ENCODE measurements at places on chromosomes 1 and 21.

DNA sequence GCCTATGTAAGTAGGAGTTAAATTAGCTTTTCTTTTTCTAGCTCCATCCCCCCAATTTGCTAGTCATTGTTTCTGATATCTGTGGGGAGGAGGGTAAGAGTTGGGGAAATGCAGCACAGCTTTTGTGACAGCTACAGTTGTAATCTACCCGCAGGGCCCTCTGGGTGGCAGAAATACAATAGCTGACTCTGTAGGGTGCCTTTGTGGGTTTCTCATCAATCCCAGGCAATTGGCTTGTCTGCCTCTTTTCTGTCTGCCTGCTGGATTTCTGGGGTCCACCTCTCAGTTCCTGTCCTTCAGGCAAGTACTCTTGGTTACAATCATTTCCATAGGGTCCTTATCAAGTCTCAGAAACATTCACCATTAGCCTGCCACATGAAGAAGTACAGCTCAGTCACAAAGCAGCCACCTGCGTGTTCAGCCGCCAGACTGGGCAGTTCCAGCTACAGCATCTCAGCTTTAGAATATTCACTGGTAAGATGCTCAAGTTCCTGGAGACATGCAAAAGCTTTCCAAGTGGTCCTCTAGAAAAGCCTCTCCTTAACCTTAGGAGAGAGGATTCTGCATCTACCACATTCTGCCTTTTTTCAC lies 19.2 kb upstream of the SLC44A5 start:
- DNase-seq = no peak

- DNase-seq = no peak
Measured at GRCh38 chr1:109252893-109253802, 3.8 kb downstream of the CELSR2 start.

GRCh38 chr1:64572222-64572900 lies 102.4 kb downstream of the CACHD1 start:
- no peak for DNase-seq

GRCh38 chr1:245121523-245121922 lies 33.3 kb upstream of the KIF26B start:
- no peak for DNase-seq

GRCh38 chr1:234745844-234746797 lies 136.1 kb upstream of the IRF2BP2 start:
- DNase-seq = no peak

- DNase-seq = peak; percentile 43
Measured at GRCh38 chr1:232578651-232579195, 51.2 kb downstream of the SIPA1L2 start.

DNA sequence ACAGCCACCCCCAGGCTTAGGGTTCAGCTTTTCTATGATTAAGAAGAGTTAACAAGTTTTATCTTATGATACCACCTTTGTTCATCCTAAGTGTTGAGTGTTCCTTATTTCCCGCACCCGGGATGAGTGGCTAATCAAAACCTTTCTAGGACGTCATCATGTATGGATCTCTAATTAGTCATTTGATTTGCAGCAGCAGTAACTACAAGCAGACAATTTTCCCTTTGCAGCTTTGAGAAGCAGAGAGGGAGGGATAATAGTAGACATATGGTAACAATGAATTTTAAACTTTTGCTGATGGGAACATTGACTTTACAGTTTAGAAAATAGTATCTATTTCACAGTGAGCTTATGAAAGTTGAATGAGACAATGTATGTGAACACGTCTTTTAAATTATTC lies 30.8 kb upstream of the SLC35F3 start:
- no peak for DNase-seq

DNA sequence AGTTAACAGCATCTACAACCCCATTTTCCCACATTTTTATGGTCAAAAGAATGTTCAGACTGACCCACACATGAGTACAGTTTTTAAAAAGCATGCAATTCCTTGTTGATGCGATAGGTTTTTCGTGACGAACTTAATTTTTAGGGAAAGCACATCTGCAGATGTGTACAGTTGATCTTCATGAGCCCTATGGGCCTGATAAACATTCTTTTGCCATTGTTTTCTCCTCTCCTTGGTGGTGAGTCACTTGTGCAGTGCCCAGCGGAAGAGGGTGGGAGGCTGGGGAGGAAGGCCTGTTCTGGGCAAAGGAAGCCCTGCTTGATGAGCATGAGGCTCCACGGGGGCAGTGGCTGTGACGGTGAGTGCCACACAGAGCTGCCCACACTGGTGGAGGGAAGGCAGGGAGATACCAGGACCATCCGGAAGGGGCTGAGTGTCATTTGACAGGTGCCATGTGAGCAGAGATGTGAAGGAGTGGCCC lies 5.3 kb downstream of the ARF1 start:
- DNase-seq = no peak

- DNase-seq = no peak
Measured at GRCh38 chr21:43341378-43342161, 85.4 kb downstream of the SIK1 start.

- DNase-seq = no peak
Measured at GRCh38 chr1:195188821-195189220, 1419.4 kb downstream of the KCNT2 start.

GRCh38 chr1:177091040-177091439 lies 73.5 kb downstream of the ASTN1 start:
- DNase-seq = no peak

DNA sequence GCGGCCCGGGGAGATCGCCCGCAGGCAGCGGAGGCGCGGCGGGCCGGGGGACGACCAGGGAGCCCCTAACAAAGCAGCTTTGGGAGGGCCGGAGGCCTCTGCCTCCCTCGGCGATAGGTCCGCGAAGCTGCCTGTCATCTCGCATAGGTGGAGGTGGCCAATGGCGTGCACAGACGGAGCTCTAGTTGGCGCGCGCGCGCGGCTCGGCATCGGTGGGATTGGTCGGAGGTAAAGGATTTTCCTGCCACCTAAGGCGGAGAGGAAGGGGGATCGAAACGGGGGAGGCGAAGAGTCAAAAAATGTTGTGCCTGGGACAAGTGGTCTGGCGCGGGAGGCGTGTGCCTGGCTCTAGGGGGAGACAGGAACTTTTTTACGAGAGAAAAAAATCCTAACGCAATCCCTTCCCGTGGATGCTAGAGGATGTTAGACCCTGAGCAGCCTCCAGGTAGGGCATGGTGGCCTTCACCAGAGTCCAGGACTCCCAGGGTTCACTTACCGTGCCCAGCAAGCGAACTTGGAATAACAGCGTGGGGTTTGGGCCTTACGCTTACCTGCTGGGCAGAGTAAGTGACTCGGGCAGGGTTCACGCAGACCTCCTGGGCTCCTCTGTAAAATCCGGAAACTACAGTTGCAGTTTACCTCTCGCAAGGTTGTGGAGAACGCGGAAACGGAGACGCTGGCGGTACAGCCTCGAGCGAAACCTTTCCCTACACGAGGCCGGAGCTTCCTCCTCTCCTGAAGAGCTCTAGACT lies 99.9 kb upstream of the SOD1 start:
- peak; percentile 48 for DNase-seq

- no peak for DNase-seq
Measured at GRCh38 chr1:9052272-9053049, 17.0 kb downstream of the SLC2A5 start.

- no peak for DNase-seq
Measured at GRCh38 chr1:183147735-183148134, 38.3 kb upstream of the LAMC2 start.

- no peak for DNase-seq
Measured at GRCh38 chr1:159076438-159077119, at the start of gene AIM2. Gene AIM2 (minus strand): TSS chr1:159076766. CDS start chr1:159073499, 3,267 bp downstream.

- DNase-seq = no peak
Measured at GRCh38 chr1:201408176-201408833, 9.2 kb upstream of the LAD1 start.

DNA sequence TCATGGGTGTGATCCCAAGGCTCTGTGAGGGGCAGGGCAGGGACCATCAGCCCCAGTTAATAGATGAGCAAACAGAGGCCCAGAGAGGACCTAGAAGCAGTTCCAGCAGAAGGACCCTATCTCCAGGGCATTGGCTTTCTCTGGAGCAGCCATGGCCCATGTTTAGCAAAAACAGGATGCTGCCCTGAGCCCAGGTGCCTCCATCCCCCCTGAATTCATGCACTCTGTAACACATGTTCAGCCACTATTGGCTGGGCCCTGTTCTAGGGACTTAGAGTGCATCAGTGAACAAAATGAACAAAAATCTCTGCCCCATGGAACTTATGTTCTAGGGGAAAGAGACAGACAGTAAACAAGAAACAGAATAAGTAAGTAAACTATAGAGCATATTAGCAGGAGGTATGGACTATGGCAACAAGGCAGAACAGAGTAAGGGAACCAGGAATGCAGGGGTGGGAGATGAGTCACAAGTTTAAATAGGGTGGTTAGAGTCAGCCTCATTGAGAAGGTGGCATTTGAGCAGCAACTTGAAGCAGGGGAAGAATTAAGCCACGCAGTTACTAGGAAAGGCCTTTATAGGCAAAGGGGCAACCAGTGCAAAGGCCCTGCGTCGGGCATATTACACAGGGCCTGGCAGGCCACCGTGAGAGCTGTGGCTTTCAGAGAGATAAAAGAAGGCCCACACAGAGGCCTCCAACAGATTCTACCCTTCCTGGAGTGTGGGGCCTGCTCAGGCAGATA lies 185.9 kb upstream of the EDN2 start:
- DNase-seq = no peak

- DNase-seq = no peak
Measured at GRCh38 chr1:162587347-162587746, 25.8 kb downstream of the UAP1 start.

DNA sequence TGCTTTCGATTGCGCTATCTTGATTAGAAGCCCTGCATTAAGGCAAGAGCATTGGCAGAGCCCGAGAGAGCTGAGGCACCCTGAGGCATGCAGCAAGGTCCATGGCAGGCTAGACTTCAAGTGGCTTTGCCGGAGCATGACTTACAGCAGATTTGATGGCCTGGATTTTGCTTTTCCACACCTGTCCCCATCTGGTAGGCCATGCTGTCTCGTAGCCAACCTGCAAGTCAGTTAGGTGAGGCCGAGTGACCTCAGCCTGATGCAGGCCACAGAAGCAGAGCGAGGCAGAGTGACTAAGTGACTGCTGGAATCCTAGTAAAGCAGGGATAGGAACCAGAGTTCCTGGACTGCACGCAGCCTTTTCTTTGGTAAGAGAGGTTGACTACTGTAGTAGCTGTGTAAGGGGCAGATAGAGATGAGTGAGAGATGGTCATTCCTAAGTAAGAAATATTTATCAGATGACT lies 148.9 kb downstream of the PBX1 start:
- DNase-seq = no peak

DNA sequence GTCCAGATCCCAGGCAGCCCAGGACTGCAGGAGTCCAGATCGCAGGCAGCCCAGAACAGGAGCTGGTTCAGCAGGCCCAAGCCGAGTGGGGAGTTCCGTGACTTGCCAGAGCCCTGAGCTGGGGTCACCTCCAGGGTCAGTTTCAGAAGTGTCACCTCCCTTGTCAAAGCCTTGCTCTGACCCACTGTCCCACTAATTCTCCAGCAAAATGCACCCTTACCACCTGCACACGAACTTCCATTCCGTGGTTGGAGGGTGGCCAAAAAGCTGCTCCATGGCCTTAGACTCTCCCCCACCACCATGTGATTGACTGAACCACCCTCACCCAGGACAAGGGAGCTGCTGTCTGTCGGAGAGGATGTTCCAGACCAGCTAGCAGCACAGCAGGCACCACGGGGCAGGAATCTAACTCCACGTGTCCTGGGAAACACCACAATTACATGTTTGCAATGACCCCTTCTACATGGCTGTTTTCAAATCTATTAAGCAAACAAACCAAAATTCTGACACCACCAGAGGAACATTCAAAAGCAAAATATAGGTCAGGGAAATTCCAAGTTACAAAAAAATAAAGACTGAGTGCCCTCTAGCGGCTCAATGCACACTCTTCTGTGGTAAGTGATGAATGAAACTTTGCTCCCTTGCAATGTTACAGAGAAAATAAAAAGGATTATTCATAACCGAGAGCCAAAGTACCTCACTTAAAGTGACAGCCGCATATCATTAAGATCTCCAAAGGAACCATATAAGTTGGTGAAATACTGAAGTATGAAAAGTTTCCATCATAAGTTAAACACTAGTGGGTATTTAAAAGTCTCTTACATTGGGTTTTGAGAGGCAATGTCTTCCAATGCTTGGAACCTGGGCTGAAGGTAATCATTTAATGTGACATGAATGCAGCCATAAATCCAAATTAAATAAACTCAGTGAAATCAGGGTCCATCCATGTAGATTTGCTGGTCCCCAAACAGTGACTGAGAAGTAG lies 76.3 kb downstream of the NPHP4 start:
- peak; percentile 6 for DNase-seq

DNA sequence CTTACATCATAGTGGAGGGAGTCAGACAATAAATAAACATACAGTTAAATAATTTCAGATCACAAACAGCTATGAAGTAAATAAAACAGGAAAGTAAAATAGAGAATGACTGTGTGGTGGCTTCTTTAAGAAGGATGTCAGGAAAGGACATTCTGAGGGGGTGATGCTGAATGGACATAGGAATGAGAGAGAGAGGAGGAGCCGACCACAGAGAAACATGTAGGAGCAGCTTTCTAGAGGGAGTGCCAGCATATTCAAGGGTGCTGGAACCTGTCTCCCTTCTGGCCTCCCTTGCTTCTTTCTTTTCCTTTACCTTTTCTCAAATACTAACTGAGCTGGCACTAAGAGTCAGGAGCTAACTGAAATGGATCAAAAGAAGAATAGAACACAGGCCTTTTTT lies 20.5 kb upstream of the BCL10 start:
- DNase-seq = no peak

GRCh38 chr1:67468066-67468718 lies 38.0 kb upstream of the SERBP1 start:
- DNase-seq = no peak

GRCh38 chr1:201258763-201259230 lies 24.5 kb upstream of the PKP1 start:
- no peak for DNase-seq

- no peak for DNase-seq
Measured at GRCh38 chr1:187956975-187957374, 1128.2 kb downstream of the PLA2G4A start.

- DNase-seq = no peak
Measured at GRCh38 chr1:62685431-62685859, 2.7 kb downstream of the DOCK7 start.
